ENCODE measurements at places on chromosomes 7 and 10. TPM values are rescaled to one million over a fixed set of nuclear protein-coding genes. Genes with fewer than 3 reads are reported as not detected.

- no peaks in the 10 kb centered on the region for H3K4me1 ChIP-seq
- no peak for DNase-seq
- H3K36me3 ChIP-seq: no peaks in the 10 kb centered on the region
- H3K4me3 ChIP-seq: no peak overlapping the region
These were observed 165.9 kb upstream of the PLXNA4 start for GRCh38 chr7:132742189-132742612.

DNA sequence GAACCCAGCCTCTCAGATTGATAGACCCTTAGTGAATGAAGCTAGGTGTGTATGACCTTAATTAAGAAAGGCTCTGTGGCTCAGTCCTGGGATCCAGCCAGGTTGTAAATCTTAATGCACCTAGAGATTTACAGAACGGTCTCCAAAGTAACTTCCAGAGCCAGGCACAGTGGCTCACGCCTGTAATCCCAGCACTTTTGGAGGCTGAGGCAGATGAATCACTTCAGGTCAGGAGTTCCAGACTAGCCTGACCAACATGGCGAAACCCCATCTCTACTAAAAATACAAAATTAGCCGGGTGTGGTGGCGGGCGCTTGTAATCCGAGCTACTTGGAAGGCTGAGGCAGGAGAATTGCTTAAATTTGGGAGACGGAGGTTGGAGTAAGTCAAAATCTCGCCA lies 24.3 kb downstream of the CALHM2 start:
- H3K4me1 ChIP-seq: peaks cover 58% of the 10 kb centered on the region
- no peaks in the 10 kb centered on the region for H3K27me3 ChIP-seq
- H3K4me3 ChIP-seq: no peak overlapping the region
- H3K27ac ChIP-seq: no peak overlapping the region
- no peak for DNase-seq
- H3K36me3 ChIP-seq: peaks cover 70% of the 10 kb centered on the region

DNA sequence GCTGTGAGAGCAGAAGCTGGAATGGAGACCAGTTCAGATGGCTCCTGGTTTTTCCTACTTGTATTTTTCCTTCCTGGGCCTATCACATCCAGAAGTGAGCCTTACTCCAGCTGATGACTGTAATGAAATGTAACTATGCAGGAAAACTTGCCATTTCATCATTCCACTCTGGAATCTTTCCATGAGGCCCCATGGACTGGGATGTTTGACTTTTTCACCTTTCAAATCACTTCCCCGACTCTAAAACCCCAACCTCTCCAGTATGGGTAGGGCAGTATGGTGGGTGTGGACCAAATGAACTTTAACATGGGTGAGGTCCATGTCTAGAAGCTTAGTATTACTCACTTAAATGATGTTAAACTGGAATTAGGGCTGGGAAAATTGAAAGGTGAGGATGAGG lies 40.3 kb upstream of the DLD start:
- H3K27ac ChIP-seq: no peak overlapping the region
- no peak for DNase-seq
- peaks cover 13% of the 10 kb centered on the region for H3K4me1 ChIP-seq
- H3K27me3 ChIP-seq: peaks cover 13% of the 10 kb centered on the region

GRCh38 chr7:96300502-96300901 lies 21.4 kb downstream of the SLC25A13 start:
- H3K4me1 ChIP-seq: peaks cover 15% of the 10 kb centered on the region
- no peak for DNase-seq
- no peak overlapping the region for H3K4me3 ChIP-seq
- no peaks in the 10 kb centered on the region for H3K27me3 ChIP-seq
- H3K27ac ChIP-seq: no peak overlapping the region

GRCh38 chr10:118458957-118459641 lies 117.0 kb upstream of the FAM204A start:
- no peaks in the 10 kb centered on the region for H3K36me3 ChIP-seq
- no peak overlapping the region for H3K27ac ChIP-seq
- DNase-seq: no peak
- peaks cover 6% of the 10 kb centered on the region for H3K4me1 ChIP-seq
- peak overlapping the region; percentile 16 for H3K4me3 ChIP-seq
- H3K27me3 ChIP-seq: peaks cover 26% of the 10 kb centered on the region

DNA sequence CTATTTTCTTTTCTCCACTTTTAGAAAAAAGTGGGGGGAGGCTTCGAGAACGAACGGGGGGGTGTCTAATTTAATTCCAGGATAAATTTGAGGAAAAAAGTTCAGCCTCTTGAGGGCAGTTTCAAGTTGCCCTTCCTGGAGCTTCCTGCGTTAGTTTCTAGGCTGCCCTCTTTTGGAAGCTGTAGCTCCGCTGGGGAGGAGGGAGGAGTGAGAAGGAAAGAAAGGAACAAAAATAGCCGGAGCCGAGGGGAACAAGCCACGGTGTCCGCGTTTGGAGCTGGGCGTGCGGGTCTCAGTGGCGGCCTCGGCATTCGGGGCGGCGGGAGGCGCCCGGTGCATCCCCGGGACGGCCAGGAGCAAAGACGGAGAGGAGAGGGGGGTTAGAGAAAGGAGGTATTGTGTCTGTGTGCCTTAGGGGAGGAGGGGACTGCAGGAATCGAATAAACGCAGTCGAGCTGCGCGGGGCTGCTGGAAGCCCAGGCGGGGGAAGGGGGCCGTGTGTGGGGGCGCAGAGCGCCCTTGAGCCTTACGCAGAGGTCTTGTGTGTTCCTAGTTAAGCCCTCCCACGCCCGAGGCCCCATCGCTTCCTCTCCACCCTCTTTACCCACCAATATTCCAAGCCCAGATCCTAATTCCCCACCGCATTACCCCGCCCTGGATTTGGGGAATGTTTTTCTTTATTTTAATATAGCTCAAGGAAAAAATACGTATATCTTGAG lies 2.0 kb upstream of the TNRC18 start:
- peaks cover 38% of the 10 kb centered on the region for H3K4me1 ChIP-seq
- H3K27ac ChIP-seq: peak overlapping the region; percentile 80

GRCh38 chr10:6202098-6202683 lies 541 bp upstream of the PFKFB3 start:
- H3K27ac ChIP-seq: peak overlapping the region; percentile 90
- no peaks in the 10 kb centered on the region for H3K27me3 ChIP-seq
- H3K4me3 ChIP-seq: peak overlapping the region; percentile 79
- DNase-seq: no peak
- peaks cover 18% of the 10 kb centered on the region for H3K36me3 ChIP-seq

DNA sequence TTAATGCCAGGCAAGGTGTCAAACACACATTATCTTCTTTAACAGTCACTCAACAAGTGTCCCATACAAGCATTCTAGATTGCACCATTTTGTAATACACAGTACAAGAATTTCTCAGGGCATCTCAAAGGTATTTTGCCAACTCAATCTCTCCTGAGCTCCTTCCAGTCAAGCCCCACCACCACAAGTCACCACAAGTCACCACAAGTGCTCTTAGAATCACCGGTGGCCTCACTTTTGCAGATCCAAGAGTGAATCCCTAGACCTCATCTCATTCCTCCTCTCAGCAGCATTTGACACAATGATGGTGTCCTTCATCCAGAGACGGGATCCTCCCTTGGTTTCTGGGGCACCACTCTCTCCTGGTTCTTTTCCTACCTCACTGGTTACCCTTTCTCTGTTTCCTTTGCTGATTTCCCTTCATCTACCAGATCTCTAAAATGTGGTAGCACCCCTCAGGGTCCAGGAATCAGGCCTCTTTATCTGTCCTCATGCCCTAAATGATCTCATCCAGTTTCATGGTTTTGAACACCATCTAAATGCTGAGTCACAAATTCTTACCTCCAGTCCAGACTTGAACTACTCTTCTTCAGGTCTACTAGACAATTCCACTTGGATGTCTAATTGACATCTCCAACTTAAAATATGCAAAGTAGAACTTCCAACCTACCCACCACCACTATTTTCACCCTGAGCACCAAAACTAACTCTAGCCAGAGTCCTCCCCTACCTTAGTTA lies 26.9 kb downstream of the VPS41 start:
- peaks cover 7% of the 10 kb centered on the region for H3K4me1 ChIP-seq
- DNase-seq: no peak
- H3K4me3 ChIP-seq: no peak overlapping the region
- H3K27ac ChIP-seq: no peak overlapping the region
- no peaks in the 10 kb centered on the region for H3K27me3 ChIP-seq
- H3K36me3 ChIP-seq: peaks cover 28% of the 10 kb centered on the region

ZNF804B gene
- total RNA-seq: not detected

CNPY1 gene
- total RNA-seq: not detected

CYP2C19 gene
- not detected for total RNA-seq

LIPF gene
- not detected for total RNA-seq

COG5 gene
- total RNA-seq: 30.7 TPM

PDE6C gene
- not detected for total RNA-seq

WNT8B gene
- total RNA-seq: 0.40 TPM

OR2A5 gene
- total RNA-seq: not detected
